ENCODE measurements at places on chromosomes 6 and 20. TPM values are rescaled to one million over a fixed set of nuclear protein-coding genes. Genes with fewer than 3 reads are reported as not detected.

DNA sequence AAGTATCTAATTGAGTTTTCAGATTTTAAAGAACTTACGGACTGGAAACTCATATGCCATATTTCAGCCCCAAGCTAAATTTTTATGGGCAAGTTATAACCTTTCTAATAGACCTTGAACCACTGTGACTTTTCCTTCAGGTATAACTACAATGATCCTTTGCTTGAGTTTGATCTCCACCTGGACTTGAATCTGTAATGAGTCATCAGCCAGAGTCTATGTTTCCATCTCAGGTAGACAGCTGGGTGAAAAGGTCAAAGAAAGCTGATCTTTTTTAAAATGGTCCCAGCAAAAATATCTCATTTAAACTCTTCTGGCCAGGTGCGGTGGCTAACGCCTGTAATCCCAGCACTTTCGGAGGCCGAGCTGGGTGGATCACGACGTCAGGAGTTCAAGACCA, 88.4 kb upstream of the SGK1 start:
- no peak for DNase-seq

DNA sequence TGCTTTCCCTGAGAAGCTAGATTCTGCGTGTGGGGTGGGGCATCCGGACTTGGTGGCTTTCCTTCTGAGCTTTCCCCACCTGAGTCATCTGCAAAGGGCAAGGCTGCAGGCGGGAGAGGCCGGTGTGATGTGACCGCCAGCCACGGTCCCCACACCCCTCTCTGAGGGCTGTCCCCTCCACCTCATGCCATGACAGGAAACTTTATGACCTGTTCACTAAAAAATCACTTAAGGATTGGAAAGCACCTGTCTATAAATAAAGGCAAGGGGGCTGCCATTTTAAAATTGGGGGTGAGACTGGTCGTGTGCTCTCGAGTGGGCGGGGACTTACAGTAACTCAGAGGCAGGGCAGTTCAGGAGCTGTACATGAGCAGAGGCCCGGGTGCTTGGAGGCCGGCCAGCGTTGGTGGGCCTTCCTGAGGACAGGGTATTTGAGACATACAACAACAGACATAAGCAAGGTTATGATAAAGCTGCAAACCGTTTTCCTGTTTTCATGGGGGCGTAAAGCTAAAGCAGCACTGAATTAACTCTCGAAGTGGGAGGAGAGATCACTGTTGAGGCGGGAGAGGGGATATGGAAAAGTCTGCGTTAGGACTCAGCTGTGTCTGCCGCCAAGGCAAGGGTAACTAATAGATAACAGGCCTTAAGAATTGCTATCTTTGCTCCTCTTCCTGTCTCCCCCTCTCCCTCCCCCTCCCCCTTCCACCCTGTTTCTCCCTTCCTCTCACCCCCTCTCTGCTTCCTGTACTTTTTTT, 16.1 kb upstream of the SERPINB1 start:
- DNase-seq: no peak

- no peak for DNase-seq
Measured at GRCh38 chr6:169097381-169097959, 156.2 kb downstream of the THBS2 start.

- DNase-seq: peak; percentile 89
Measured at GRCh38 chr6:35920793-35921732, at the start of gene SRPK1. TSS of gene SRPK1 (minus strand) at chr6:35921098. CDS start at chr6:35921056, 42 bp downstream.

GRCh38 chr6:154824076-154824475, 90.9 kb downstream of the SCAF8 start:
- DNase-seq: no peak

- DNase-seq: no peak
Measured at GRCh38 chr6:42010909-42011308, 39.4 kb upstream of the TAF8 start.

DNA sequence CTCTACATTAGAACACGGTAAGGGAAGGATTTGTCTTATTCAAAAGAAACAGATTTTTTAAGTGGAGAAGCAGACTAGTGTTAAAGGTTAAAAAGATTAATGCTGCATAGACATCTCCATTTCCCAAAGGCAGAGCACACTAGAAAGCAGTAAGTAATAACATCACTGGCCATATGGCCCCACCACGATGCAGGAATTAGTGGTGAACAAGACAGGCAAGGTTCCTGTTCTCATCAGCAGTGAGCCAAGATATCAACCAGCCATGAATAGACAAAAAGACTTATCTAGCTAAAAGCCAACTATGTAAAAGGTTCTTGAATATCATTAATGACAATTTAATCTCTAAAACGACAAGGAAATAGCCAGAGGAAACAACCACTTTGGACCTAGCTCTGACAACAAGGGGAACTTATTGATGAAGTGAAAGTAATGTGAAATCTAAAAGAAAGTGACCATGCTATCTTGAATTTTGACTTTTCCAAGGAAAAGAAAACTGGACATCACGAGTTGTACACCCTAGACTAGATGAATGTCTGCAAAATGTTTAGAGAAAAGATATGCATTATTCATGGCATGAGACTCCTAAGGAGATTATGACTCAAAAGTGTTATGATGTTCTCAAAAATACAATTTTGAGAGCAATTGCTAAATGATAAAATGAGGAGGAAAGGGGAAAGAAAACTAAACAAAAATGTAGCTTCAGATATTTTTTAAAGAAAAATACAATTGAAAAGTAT, 157.9 kb upstream of the STXBP5 start:
- no peak for DNase-seq

GRCh38 chr6:31402324-31403282, 792 bp upstream of the MICA start:
- DNase-seq: no peak

- no peak for DNase-seq
Measured at GRCh38 chr20:50538276-50538675, 28.1 kb downstream of the PTPN1 start.

The TTPAL gene
- total RNA-seq: 8.5 TPM

The ALDH8A1 gene
- total RNA-seq: 3.3 TPM

The BEND6 gene
- 4.4 TPM for total RNA-seq

The RSPH3 gene
- 11.1 TPM for total RNA-seq

Measured in sciatic nerve (tissue), 2 donors.